Smooth muscle cell of trachea (primary cell): ENCODE measurements at places on chromosomes 2 and 18. TPM values are rescaled to one million over a fixed set of nuclear protein-coding genes. Genes with fewer than 3 reads are reported as not detected.

C2orf81 gene
- total RNA-seq: 1.5 and 2.0 TPM in 2 replicates

DRC1 gene
- total RNA-seq: 0.33 TPM in 1 of 2 replicates, not detected in the other

REG3G gene
- total RNA-seq: not detected in 2 replicates

HTR2B gene
- 9.8 and 15.3 TPM in 2 replicates for total RNA-seq

TEKT4 gene
- total RNA-seq: not detected in 2 replicates

MYO5B gene
- total RNA-seq: under 0.01 TPM in 1 of 2 replicates, not detected in the other

ATP9B gene
- 30.4 and 34.7 TPM in 2 replicates for total RNA-seq

ATOH8 gene
- total RNA-seq: 22.4 and 55.9 TPM in 2 replicates

GPBAR1 gene
- total RNA-seq: not detected in 2 replicates

VRK2 gene
- 21.5 and 37.2 TPM in 2 replicates for total RNA-seq

DSG4 gene
- total RNA-seq: not detected in 2 replicates

CHRNG gene
- total RNA-seq: not detected in 2 replicates

PRR30 gene
- total RNA-seq: not detected in 2 replicates

FAM110C gene
- under 0.01 TPM in 1 of 2 replicates, not detected in the other for total RNA-seq

CFC1 gene
- total RNA-seq: not detected in 2 replicates

CHST9 gene
- total RNA-seq: not detected in 2 replicates

CAPN14 gene
- total RNA-seq: 0.33 and 0.58 TPM in 2 replicates

ABCG8 gene
- not detected in 2 replicates for total RNA-seq
